ENCODE measurements at places on chromosomes 11 and 22.

- DNase-seq: no peak
These were observed 135.2 kb downstream of the RRAS2 start for GRCh38 chr11:14223636-14224288.

GRCh38 chr22:41367680-41368542, 13.8 kb upstream of the TEF start:
- no peak for DNase-seq

- no peak for DNase-seq
These were observed 6.1 kb downstream of the CXCR5 start for GRCh38 chr11:118889797-118890196.

DNA sequence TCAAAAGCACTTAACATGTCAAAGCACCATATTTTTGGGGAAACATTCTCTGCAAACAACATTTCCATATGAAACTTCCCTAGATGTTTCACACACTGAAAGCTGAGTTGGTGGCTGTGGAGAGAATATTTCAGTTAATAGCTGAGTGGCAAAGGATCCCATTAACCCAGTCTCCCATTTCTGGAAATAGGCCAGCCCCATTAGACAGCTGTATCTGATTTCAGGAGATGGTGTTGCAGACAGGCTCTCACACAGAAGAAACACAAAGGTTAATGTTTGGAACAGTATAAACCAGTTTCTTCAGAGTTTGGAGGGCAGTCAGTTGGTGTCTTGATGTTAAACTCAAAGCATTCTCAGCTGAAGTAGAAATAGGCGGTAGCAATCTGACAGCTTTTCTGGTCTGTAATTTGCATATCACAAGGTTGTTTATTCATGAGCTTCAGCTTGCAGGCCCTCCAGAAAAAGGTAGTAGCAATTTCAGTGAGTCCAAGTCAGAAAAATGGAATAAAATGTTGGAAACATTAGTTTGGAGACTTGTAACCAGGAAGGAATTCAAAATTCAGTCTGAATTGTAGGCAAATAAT, 15.5 kb upstream of the ZBTB44 start:
- DNase-seq: no peak

DNA sequence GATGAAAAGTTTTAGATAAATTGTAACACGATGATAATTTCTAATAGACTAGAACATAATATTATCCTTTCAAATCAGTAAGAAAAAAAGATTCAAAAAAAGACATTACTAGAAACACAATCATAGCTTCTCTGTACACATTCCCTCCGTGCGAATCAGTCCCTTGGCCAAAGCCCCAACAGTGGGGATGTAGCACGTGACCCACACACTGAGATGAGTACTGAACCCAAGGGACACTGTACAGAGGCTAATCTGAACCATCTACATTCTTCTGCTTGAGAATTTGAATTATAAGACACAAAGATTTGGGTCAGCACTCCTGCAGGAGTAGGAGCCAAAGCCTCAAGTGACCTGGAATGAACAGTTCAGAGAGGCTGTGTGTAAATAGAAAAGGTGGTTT, 353.7 kb downstream of the INSC start:
- no peak for DNase-seq

DNA sequence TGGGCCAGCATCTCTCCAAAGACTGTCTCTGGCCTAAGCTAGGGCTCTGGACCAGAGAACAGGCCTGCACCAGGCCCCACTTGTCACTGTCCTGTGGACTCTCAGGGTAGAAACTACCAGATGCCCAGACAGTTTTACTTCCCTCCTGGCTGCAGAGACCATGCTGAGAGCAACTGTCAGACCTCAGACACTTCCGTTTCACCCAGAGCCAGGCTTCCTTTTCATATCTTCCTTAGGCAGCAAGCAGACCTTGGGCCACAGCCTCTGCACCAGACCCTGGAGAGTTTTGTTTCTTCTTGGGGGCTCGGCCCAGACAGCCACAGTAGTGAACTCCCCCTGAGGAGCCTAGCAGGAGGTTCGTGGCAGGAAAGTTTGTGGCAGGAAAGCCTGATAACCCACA, 12.1 kb upstream of the FCHSD2 start:
- DNase-seq: no peak

GRCh38 chr11:75513250-75513649, 12.5 kb downstream of the GDPD5 start:
- DNase-seq: no peak

- no peak for DNase-seq
These were observed 7.7 kb downstream of the IL2RB start for GRCh38 chr22:37141971-37142370.

- DNase-seq: no peak
These were observed 788.0 kb downstream of the BRD1 start for GRCh38 chr22:49039625-49040024.

DNA sequence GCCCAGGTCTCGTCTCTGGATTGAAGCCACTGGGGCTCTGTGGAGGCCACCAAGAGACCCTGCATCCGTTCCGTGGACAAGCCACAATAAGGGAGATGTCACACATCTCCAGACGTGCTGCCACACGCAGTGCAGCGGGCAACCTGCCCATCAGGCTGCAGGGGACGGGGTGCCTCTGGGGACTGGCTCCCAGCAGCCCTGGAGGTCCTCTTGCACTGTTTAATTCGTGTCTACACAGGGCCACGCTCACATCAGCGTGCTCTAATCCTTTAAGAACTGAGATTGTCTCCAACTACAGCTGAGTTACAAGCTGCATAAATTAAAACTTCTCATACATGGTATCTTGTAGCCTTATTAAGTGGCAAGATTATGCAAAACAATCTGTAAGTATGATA, 1232.2 kb downstream of the BRD1 start:
- DNase-seq: no peak

- DNase-seq: no peak
These were observed 63.0 kb downstream of the C11orf58 start for GRCh38 chr11:16801288-16801980.

DNA sequence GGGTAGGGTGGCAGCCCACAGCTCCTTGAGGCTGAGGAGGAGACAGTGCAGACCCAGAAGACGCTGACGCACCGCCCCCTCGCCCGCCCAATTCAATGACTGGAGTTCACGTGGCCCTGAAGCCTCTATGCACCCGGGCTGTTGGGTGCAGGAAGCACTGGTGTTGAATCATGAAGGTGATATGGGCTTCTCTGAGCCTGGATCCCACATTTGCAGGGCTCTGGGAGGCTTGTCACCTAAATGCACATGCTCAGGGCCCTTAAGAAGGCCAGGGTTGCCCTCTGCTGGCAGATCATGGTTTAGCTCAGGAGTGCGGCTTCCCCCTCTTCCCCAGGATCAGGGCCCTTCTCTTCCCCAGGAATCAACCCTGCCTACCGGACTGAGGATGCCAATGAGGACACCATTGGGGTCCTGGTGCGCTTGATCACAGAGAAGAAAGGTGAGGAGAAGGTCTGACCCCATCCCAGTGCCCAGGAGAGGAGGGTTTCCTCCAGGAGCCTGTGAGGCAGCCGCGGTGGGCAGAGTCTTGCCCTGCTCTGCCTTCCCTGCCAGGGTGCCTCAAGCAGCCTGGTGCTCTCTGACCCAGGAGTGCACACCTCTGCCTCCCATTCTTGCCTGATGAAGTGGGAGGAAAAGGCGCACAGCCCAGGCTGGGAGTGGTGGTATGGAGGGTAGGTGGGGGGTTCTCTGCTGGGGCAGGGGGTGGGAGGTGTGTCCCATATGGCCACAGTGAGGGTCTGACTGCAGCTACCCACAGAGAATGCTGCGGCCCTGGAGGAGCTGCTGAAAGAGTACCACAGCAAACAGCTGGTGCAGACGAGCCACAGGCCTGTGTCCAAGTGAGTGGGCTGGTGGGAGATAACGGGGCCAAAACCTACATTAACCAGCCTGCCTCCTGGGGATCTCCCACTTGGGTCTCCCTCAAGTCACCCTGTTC, 17.5 kb downstream of the RELT start:
- peak; percentile 80 for DNase-seq

DNA sequence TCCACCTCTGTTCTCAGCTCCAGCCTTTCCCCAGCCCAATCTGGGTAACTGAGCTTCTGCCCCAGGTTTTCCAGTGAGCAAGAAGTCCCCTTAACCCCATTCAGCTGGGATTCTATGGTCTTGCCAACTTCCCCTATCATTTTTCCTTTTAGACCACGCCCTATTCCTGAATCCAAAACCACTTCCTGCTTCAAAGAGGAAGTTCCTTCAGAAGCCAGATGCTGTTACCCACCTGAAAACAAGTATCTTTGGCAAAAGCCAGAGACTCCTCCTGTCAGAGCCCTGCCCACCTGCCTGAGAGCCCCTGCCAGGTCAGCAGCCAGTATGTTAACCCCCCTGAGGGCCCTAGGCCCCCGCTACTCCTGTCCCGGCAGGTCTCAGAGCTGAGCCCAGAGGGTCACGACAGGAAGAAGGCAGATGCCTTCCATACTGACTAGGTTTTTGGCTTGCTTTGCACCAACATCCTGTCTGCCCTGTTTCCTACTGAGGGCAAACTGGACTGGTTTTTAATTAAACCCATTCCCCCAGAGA, 20.3 kb upstream of the MICAL2 start:
- DNase-seq: no peak

DNA sequence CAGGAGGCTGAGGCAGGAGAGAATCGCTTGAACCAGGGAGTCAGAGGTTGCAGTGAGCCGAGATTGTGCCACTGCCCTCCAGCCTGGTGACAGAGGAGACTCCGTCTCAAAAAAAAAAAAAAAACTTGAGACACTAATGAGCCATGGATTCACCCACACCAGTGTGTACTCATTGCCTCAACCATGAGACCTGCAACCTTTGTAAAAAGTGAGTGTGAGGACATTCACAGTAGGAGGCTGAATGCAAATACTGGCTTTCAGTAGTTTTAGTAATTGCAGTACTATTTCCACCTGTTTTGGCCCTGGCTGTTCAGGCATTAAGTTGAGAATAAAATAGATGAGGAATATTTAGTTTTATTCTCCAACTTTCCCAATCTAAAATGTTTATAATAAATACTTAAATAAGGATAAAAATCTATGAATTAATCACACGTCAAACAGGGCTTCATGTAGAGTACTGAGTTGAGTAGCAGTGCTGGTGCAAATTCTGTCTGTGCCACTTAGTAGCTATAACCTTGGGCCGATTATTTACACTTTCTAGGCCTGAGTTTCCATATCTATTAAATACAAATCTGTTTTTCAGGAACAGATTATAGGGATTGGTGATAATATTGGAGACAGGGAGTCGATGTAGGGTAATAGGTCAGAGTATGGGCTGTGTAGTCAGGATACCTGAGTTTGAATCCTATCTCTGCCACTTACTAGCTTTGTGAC, 72.8 kb downstream of the PPP2R1B start:
- DNase-seq: no peak

- peak; percentile 96 for DNase-seq
These were observed at the start of gene TNKS1BP1 for GRCh38 chr11:57324886-57325734. Gene TNKS1BP1 (minus strand): TSS chr11:57324952. CDS start chr11:57321885, 3,067 bp downstream.

DNA sequence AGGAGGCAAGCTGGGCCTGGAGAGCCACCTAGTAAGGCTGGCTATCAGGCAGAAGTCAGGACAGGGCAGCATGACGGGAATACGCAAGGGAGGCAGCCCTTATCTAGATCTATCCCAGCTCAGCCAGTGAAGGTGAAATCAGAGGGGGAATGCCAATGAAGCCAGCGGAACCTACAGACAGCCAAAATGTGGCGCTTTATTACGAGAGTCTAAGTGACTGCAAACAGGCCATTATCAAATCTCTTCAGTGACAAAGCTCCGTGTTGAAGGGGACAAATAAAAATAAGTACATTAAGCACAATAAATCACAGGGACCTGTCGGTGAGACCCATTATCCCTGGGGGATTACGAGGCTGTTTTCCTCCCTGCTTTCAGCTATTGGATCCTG, 22.8 kb downstream of the LARGE1 start:
- DNase-seq: no peak

GRCh38 chr11:83656796-83657330, 370.7 kb upstream of the CCDC90B start:
- no peak for DNase-seq

- DNase-seq: no peak
These were observed 62.9 kb upstream of the NTM start for GRCh38 chr11:131307506-131307905.

GRCh38 chr11:36360826-36361415, 64.8 kb downstream of the PRR5L start:
- DNase-seq: no peak

GRCh38 chr11:61890529-61891330, 615 bp downstream of the FADS3 start:
- DNase-seq: no peak

- DNase-seq: no peak
These were observed 569 bp upstream of the YPEL1 start for GRCh38 chr22:21736084-21736642.

DNA sequence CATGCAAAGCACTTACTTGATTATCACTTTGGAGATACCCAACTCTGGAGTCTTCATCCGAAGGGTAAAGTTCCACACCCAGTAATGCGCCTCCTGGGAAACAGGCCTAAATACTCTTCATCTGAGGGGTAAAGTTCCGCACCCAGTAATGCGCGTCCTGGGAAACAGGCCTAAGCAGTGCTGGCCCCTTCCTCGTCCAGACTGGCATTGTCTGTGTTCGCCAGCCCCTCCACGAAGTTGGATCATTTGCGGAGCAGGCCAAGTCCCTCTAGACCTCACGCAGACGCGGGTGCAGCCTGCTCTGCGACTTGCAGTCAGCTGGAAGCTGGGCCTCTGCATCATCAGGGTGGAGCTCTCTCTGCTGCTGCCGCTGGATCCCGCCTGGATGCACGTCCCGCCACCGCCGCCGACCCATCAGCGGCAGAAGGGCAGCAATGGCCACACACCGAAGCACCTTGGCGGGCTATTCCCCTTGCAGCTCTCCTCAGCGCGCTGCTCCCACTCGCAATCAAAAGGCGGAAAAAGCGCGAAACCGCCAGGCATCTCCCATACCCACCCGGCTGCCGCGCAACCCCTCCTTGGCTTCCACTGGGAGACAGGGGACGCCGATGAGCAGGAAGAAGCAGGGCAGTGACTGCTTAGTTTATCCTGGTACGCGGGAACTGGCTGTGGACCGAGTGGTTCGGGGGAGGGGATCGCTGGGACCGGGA, 34.1 kb upstream of the GLYATL1 start:
- peak; percentile 62 for DNase-seq

DNA sequence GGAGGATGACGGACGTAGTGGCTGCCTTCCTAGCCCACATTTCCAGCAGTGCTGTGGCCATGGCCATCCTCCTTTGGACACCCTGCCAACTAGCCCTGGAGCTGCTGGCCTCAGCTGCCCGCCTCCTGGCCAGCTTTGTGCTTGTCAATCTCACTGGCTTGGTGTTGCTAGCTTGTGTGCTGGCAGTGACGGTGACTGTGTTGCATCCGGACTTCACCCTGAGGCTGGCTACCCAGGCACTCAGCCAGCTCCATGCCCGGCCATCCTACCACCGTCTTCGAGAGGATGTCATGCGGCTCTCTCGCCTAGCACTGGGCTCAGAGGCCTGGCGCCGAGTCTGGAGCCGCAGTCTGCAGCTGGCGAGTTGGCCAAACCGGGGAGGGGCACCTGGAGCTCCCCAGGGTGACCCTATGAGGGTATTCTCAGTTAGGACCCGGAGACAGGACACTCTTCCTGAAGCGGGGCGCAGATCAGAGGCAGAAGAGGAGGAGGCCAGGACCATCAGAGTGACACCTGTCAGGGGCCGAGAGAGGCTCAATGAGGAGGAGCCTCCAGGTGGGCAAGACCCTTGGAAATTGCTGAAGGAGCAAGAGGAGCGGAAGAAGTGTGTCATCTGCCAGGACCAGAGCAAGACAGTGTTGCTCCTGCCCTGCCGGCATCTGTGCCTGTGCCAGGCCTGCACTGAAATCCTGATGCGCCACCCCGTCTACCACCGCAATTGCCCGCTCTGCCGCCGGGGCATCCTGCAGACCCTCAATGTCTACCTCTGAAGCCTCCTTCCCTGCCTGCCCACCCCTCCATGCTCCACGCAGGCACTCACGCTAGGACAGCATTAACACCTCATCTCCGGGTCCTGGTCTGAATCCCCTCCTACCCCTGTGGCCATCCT, 1.6 kb downstream of the RNF26 start:
- no peak for DNase-seq

Measured in nephron progenitor cell (in vitro differentiated cells).